ENCODE measurements at places on chromosomes 6 and 20.

DNA sequence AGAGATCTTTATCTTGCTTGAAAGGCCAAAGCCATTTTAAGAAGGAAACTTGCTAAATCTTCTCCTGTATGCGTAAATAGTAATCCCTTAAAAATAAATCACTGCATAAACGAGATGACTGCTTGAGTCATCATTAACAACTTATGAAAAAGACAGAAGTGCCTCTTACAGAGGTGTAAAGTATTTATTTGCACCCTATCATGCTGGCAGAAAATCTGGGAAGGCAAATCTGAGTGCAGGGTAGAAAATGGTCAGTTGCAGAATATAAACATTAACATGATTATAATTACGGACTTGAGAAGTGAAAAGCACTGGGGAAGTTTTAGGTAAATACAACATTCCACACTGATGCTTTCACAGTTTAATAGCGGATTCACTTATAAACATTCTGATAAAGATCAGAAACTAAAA is 67.5 kb upstream of the FBXO30 start:
- no peak for DNase-seq

- no peak for DNase-seq
Observed at GRCh38 chr20:31856516-31856915, 11.1 kb upstream of the FOXS1 start.

DNA sequence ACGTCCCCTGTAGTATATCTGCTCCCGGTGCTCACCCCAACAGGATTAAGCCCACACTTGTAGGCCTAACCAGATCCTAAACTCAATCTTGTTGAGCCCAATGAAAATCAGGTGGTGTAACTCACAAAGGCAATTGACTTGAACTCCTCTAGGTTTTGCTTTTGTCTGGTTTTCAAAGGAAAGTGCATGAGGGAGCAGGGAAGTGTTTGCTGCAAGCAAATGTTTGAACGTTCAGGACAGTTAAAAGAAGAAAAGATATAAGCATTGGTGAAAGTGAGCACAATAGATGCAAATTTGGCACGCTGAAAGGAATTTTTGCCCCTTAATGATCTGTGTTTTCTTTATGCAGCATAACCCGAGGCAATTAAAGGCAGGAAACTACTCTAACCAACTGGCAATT is 212.6 kb downstream of the PLCB1 start:
- DNase-seq: no peak

- DNase-seq: no peak
Observed at GRCh38 chr6:88114838-88115237, 51.3 kb downstream of the CNR1 start.

All from CD4-positive, alpha-beta T cell treated with Interleukin-1 beta for 1 hour (primary cell).